Lower lobe of right lung (tissue), 2 donors: ENCODE measurements at places on chromosomes 13 and 19. TPM values are rescaled to one million over a fixed set of nuclear protein-coding genes. Genes with fewer than 3 reads are reported as not detected.

DNA sequence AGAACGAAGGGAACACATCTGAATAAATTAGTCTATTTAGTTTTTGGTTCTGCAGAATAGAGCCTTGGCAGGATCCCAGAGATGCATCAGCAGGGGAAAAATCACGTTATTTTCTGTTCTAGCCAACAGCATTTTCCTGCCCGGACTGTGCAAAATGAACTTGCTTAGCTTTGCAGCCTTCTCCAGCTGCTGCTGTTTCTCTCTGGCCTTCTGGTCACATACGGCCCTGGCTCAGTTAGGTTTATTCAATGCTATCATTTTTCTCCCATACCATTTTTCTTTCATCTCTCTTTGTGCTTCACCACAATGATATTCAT lies 110.4 kb upstream of the KL start:
- peaks cover 3% of the 10 kb centered on the region for H3K4me1 ChIP-seq
- no peak for DNase-seq
- no peaks in the 10 kb centered on the region for H3K27me3 ChIP-seq
- H3K36me3 ChIP-seq, result no peaks in the 10 kb centered on the region
- H3K4me3 ChIP-seq, result no peak overlapping the region
- no peak overlapping the region for H3K27ac ChIP-seq

- DNase-seq, result no peak
- no peaks in the 10 kb centered on the region for H3K4me1 ChIP-seq
- H3K27ac ChIP-seq, result no peak overlapping the region
- no peaks in the 10 kb centered on the region for H3K27me3 ChIP-seq
- no peak overlapping the region for H3K4me3 ChIP-seq
- no peaks in the 10 kb centered on the region for H3K36me3 ChIP-seq
These were observed 113.6 kb upstream of the PCDH9 start for GRCh38 chr13:67343777-67344176.

- no peaks in the 10 kb centered on the region for H3K27me3 ChIP-seq
- DNase-seq, result no peak
- H3K4me1 ChIP-seq, result no peaks in the 10 kb centered on the region
- no peak overlapping the region for H3K4me3 ChIP-seq
- no peaks in the 10 kb centered on the region for H3K36me3 ChIP-seq
These were observed 179.8 kb downstream of the COG6 start for GRCh38 chr13:39835253-39835652.

GRCh38 chr13:32262165-32262564 lies 53.0 kb downstream of the ZAR1L start:
- no peaks in the 10 kb centered on the region for H3K27me3 ChIP-seq
- H3K4me3 ChIP-seq, result peak overlapping the region; percentile 25
- peaks cover 46% of the 10 kb centered on the region for H3K36me3 ChIP-seq
- peak overlapping the region; percentile 54 for H3K27ac ChIP-seq
- H3K4me1 ChIP-seq, result peaks cover 45% of the 10 kb centered on the region

DNA sequence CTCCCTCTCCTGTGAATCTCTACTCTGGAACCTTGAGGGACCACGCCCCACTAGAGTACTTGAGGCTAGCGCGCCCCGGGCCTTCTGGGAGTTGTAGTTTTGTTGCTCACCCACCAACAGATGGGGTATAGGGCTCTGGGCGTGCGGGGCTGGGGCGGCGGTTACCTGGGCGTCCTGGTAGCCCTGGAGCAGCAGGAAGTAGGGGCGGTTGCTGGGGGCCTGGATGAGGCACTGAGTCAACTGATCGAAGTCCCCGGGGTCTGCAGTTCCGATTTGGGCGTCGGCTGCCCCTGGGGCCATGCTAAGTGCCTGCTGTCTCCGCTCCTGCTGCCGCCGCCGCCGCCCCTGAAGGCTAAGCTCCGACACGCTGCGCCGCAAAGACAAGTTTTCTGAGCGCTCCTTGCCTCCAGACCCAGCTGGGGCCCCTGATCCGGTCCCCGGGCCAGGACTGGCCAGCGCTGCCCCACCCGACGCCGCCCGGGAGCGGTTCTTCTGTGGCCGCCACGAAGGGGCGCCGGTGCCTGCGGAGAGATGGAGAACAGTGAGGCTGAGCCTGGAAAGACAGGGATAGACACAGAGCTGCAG lies 5.3 kb downstream of the RASIP1 start:
- H3K4me3 ChIP-seq, result peak overlapping the region; percentile 12
- peak; percentile 57 for DNase-seq
- peaks cover 13% of the 10 kb centered on the region for H3K27me3 ChIP-seq
- H3K4me1 ChIP-seq, result peaks cover 17% of the 10 kb centered on the region
- no peak overlapping the region for H3K27ac ChIP-seq
- peaks cover 6% of the 10 kb centered on the region for H3K36me3 ChIP-seq

- H3K27me3 ChIP-seq, result no peaks in the 10 kb centered on the region
- no peaks in the 10 kb centered on the region for H3K36me3 ChIP-seq
- H3K27ac ChIP-seq, result no peak overlapping the region
- no peaks in the 10 kb centered on the region for H3K4me1 ChIP-seq
These were observed 52.0 kb downstream of the TDRD3 start for GRCh38 chr13:60448907-60449510.

GRCh38 chr19:43476606-43477005 lies 11.2 kb upstream of the LYPD3 start:
- no peak overlapping the region for H3K4me3 ChIP-seq
- peaks cover 13% of the 10 kb centered on the region for H3K4me1 ChIP-seq
- no peaks in the 10 kb centered on the region for H3K36me3 ChIP-seq

PRODH2 gene
- not detected for total RNA-seq

DNA sequence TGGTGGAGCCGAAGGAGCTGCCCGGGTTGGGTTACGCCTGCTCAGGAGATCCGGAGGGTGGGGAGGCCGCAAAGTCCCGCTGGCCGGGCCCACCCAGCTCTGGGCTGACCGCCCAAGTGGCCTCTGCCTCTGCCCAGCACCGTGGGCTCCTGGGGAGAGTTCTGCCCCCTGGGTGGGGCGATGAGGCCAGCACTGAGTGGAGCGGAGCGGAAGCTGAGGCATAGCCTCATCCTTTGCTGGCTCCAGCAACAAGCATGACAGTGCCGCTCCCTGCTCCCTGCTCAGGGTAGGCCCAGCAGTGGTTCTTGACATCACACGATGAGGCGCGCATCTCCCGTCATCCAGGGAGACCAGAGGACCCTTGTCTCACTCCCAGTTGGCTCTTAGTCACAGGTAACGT lies 22.5 kb downstream of the CCDC8 start:
- peaks cover 18% of the 10 kb centered on the region for H3K4me1 ChIP-seq
- no peaks in the 10 kb centered on the region for H3K27me3 ChIP-seq
- DNase-seq, result peak; percentile 39
- no peak overlapping the region for H3K4me3 ChIP-seq
- no peak overlapping the region for H3K27ac ChIP-seq

DNA sequence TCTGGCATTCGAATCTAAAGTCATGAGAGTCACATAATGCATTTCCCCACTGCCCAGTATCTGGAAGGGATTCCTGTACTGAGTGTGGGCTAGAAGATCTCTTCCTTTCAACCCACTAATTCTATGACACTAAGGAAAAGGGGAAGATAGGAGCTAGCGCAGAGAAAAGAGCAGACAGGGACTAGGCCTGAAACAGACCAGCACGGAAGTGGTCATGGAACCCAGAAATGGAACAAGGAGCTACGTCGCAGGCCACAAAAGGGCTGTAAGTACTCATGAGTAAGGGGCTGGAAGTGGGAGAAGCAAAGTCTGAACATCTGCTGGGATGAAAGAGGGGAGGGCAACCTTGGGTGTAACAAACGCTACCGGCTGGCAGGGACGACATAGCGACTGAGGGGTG lies 8.6 kb downstream of the ABCC4 start:
- H3K4me3 ChIP-seq, result no peak overlapping the region
- no peak overlapping the region for H3K27ac ChIP-seq
- DNase-seq, result no peak
- H3K4me1 ChIP-seq, result peaks cover 29% of the 10 kb centered on the region
- H3K36me3 ChIP-seq, result no peaks in the 10 kb centered on the region

DNA sequence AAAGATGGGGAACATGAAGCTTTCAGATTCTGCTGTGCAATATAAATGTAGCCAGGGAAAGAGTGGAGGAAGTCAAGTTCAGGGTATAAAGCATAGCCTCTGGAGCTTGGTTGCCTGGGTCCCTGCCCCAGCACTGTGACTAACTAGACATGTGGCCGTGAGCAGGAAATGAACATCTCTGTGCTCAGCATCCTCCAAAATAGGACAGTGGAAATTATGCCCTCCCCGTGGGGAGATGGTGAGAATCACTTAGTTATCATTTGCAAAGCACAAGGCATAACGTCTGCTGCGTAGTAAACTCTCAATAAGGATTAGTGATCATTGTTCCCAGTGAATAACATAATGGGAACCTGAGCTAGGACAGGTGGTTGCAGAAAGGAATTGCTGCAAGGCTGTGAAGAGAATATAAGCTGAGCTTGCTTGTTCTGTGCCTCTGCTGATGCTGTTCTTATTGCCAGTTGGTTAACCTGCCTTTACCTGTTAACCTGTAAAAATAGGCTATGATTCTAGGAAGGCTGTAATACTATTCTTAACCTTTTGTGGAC lies 441.0 kb downstream of the COG6 start:
- no peaks in the 10 kb centered on the region for H3K4me1 ChIP-seq
- DNase-seq, result no peak
- no peaks in the 10 kb centered on the region for H3K36me3 ChIP-seq
- no peak overlapping the region for H3K4me3 ChIP-seq
- no peaks in the 10 kb centered on the region for H3K27me3 ChIP-seq

GRCh38 chr13:35514061-35514477 lies 37.6 kb upstream of the MAB21L1 start:
- H3K27ac ChIP-seq, result no peak overlapping the region
- no peak overlapping the region for H3K4me3 ChIP-seq
- no peak for DNase-seq
- H3K4me1 ChIP-seq, result no peaks in the 10 kb centered on the region

DNA sequence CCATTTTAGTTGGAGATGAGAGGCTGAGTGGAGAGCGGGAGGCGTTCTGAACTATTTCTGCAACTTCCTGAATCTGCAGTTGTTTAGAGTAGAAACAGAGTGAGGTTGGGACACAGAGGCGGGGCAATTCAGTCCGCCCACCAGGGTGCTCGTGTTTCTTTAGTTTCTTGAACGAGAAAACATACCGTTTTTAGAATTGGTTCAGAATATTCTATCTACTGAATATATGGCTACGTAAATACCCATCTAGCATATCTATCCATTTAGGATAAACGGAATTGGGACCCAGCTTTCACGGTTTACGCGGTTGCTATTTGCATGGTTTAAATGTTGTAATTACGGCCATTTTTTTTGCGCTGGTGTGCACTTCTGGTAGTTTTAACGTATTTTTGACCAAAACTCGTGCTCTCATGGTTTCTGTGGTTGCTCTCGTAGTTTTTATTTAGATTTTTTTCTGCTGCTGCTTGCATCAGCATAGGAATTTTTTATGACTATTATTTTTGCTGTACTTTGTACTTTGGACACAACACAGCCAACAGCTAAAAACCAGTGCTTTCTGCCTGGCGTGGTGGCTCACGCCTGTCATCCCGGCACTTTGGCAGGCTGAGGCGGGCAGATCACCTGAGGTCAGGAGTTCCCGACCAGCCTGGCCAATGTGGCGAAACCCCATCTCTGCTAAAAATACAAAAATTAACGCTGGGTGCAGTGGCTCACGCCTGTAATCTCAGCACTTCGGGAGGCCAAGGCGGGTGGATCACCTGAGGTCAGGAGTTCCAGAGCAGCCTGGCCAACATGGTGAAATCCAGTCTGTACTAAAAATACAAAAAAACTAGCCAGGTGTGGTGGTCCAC lies 32.7 kb downstream of the TIMM13 start:
- no peaks in the 10 kb centered on the region for H3K27me3 ChIP-seq
- DNase-seq, result no peak
- no peak overlapping the region for H3K27ac ChIP-seq
- H3K4me3 ChIP-seq, result no peak overlapping the region
- H3K4me1 ChIP-seq, result no peaks in the 10 kb centered on the region
- H3K36me3 ChIP-seq, result no peaks in the 10 kb centered on the region

GRCh38 chr19:13017306-13018034 lies 22.2 kb downstream of the NFIX start:
- H3K4me3 ChIP-seq, result peak overlapping the region; percentile 33
- H3K27ac ChIP-seq, result peak overlapping the region; percentile 87
- H3K27me3 ChIP-seq, result peaks cover 19% of the 10 kb centered on the region
- peaks cover 97% of the 10 kb centered on the region for H3K4me1 ChIP-seq
- no peak for DNase-seq

CCDC122 gene
- 4.8 TPM for total RNA-seq

DNA sequence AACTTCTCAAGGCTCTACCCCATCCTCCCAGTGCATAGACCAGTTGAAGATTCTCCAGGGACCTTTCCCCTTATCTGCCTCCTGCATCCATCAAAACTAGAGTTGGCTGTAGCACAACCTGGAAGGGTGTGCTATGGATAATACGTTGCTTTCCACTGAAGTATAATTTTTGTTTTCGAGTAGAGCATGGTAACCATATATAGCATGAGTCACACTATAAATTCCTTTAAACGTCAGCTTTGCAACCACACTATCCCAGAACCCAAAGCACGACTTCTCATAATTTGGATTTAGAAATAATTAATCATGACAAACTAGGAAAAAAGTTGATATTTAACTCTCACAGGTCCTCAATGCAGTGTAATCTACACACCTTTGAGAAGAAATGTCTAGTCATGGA lies 138.3 kb upstream of the NBEA start:
- no peaks in the 10 kb centered on the region for H3K27me3 ChIP-seq
- no peaks in the 10 kb centered on the region for H3K36me3 ChIP-seq
- H3K27ac ChIP-seq, result no peak overlapping the region

SMIM24 gene
- total RNA-seq, result not detected

OR10H1 gene
- total RNA-seq, result not detected

KLK12 gene
- total RNA-seq, result 1.9 TPM

- DNase-seq, result no peak
- no peak overlapping the region for H3K4me3 ChIP-seq
- no peaks in the 10 kb centered on the region for H3K27me3 ChIP-seq
- H3K27ac ChIP-seq, result no peak overlapping the region
- no peaks in the 10 kb centered on the region for H3K36me3 ChIP-seq
These were observed 49.0 kb downstream of the TNFRSF19 start for GRCh38 chr13:23619068-23619855.

GRCh38 chr19:31908496-31909225 lies 436.7 kb upstream of the ZNF507 start:
- no peak overlapping the region for H3K4me3 ChIP-seq
- no peak for DNase-seq
- H3K27ac ChIP-seq, result no peak overlapping the region
- H3K4me1 ChIP-seq, result peaks cover 20% of the 10 kb centered on the region

PNMA8A gene
- total RNA-seq, result 1.5 TPM

- no peak for DNase-seq
- no peak overlapping the region for H3K4me3 ChIP-seq
- no peaks in the 10 kb centered on the region for H3K27me3 ChIP-seq
- no peak overlapping the region for H3K27ac ChIP-seq
These were observed 1525.6 kb upstream of the PRR20A start for GRCh38 chr13:55615081-55615480.
